Activated T-helper 1 cell treated with anti-CD3 and anti-CD28 coated beads, Interleukin-12 subunit alpha, Interleukin-12 subunit beta, Interleukin-2, Interleukin-4 antibody, amounts not matched to agents 30 ng/mL and 10 ng/mL and 1 ng/mL, durations not matched to agents 14 hours and 24 hours and 36 hours (primary cell): ENCODE measurements at places on chromosomes 11 and 22. TPM values are rescaled to one million over a fixed set of nuclear protein-coding genes. Genes with fewer than 3 reads are reported as not detected.
A peak's percentile ranks its signal among the peaks of the same experiment; 100 is the strongest.

DNA sequence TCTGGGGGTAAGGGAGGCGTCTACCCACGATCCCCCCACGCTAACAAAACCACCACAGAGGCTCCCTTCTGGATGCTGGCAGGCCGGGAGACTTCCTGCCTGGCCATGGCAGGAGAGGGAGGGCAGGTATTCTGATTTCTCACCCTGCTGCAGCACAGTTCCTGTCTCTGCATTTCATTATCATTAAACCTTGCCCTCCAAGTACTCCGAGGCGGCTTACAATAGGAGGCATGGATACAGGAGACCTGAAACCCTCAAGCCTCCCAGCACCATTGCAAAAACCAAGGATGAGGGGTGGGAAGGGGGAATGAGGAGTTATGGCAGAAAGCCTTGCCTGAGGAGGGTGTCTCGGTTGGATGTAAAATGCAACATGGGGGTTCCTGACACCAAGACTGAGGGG is 44.1 kb upstream of the MN1 start:
- no peak overlapping the region for H3K4me3 ChIP-seq
- H3K27ac ChIP-seq, result no peak overlapping the region
- peaks cover 28% of the 10 kb centered on the region for H3K36me3 ChIP-seq
- peaks cover 6% of the 10 kb centered on the region for H3K4me1 ChIP-seq

- no peaks in the 10 kb centered on the region for H3K27me3 ChIP-seq
- H3K4me1 ChIP-seq, result peaks cover 18% of the 10 kb centered on the region
- peaks cover 31% of the 10 kb centered on the region for H3K36me3 ChIP-seq
- peak overlapping the region; percentile 100 for H3K27ac ChIP-seq
- peak overlapping the region; percentile 95 for H3K4me3 ChIP-seq
Measured at GRCh38 chr11:112025707-112026106, 499 bp downstream of the DLAT start.

DNA sequence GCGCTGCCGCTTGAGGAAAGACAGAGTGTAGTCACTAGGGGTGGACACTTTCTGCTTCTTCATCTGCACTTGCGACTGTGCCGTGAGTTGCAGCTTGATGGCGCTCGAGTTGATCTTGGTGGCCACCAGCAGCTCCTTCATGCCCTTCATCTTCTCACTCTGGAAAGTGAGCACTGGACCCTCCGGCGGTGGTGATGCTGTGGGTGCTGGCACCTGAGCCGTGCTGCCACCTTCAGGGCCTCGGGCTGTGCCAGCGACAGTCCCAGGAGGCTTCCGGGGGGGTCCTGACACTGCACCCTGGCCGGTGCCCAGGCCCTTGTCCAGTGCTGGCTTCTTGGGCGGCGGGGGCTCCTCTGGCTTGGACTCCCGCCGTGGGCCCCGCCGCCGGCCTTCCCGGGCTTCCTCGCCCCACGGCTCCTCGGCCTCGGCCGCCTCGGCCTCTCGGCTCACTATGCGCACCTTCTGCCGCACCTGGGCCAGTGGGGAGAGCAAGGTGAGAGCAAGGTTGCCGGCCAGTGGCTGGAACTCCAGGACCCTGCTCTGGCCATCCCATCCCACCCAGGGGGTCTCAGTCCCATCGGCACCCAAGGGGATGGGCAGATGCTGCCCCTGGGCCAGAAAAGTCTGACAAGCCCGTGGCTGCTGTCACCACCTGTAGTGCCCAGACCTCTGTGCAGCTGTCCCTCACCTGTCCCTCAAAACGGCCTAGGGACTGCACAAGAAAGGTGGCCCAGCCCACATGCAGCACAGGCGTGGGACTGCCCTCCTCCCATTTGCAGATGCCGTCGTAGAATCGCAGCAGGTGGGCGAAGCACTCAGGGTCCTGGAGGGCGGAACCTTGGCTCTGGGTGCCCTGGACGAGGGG is 1.6 kb upstream of the MAP4K2 start:
- no peak for DNase-seq
- peaks cover 26% of the 10 kb centered on the region for H3K4me1 ChIP-seq
- no peaks in the 10 kb centered on the region for H3K27me3 ChIP-seq
- peaks cover 18% of the 10 kb centered on the region for H3K36me3 ChIP-seq
- H3K4me3 ChIP-seq, result peak overlapping the region; percentile 88
- H3K27ac ChIP-seq, result no peak overlapping the region

DNA sequence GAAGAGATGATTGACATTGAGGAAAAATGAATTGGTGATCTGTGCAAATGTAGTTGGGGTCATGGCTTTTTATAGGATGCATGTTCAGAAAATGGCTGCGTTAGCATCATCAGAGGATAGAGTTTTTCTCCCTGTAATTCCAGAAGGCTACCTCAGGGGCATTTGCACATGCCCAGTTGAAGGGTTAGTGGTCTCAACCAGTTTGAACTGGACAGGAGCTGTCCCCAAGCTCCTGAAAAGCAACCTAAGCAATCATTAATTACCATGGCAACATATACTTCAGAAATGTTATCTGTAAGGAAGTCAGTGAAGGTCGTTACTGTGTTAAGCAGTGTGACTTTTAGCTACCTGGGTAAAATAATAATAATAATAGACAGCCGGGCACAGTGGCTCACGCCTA is 29.3 kb downstream of the TUG1 start:
- no peaks in the 10 kb centered on the region for H3K4me1 ChIP-seq
- no peaks in the 10 kb centered on the region for H3K36me3 ChIP-seq
- peaks cover 7% of the 10 kb centered on the region for H3K27me3 ChIP-seq

DNA sequence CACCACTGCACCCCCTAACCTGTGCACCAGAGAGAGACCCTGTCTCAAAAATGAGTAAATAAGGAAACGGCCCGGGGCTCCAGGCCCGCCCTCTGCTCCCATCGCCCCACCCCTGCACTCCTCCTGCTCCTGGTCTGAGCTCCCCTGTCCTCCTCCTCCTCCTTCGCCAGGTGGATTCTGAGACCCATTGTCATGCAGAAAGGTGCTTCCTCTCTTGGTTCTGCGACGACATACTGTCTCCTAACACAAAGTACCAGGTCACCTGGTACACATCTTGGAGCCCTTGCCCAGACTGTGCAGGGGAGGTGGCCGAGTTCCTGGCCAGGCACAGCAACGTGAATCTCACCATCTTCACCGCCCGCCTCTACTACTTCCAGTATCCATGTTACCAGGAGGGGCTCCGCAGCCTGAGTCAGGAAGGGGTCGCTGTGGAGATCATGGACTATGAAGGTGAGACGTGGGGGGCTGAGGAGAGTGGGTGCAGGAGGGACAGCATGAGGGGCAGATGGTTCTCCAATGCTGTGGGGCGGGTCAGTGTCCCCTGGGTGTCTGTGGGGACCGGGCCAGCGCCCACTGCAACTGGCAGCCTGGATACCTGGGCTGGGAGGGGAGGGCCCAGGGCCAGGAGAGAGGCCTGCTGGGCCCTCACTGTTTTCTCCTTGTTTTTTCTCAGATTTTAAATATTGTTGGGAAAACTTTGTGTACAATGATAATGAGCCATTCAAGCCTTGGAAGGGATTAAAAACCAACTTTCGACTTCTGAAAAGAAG is 3.1 kb upstream of the APOBEC3D start:
- DNase-seq, result no peak
- peaks cover 37% of the 10 kb centered on the region for H3K4me1 ChIP-seq
- peaks cover 17% of the 10 kb centered on the region for H3K36me3 ChIP-seq
- peak overlapping the region; percentile 55 for H3K27ac ChIP-seq
- peak overlapping the region; percentile 64 for H3K4me3 ChIP-seq
- no peaks in the 10 kb centered on the region for H3K27me3 ChIP-seq

DNA sequence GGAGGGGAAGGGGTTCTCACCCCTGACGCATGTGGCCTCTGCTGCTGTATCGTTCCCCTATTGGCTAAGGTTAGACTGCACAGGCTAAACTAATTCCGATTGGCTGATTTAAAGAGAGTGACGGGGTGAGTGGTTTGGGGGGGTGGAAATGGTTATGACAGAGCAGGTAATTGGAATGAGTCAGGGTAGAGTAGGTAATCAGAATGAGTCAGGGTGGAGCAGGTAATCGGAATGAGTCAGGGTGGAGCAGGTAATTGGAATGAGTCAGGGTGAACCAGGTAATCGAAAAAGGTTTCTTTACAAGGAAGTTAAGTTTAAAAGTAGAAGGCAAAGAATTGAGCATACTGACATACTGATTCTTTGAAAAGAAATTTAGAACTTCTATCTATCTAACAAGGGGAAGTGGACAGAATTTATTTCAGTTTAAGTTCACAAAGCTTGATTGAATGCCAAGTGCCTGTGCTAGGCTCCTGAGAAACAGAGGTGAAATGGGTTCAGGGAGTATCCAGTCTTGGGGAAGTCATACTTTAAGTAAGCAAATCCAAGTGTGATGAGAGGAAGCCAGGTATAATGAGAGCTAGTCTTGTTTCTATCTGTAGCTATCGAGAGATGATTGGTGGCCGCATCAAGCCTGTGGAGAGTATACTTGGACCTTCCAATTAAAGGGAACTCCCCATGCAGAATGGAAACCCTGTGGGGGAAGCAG is 58.0 kb downstream of the C11orf91 start:
- no peak overlapping the region for H3K4me3 ChIP-seq
- no peaks in the 10 kb centered on the region for H3K36me3 ChIP-seq
- no peak overlapping the region for H3K27ac ChIP-seq
- peaks cover 3% of the 10 kb centered on the region for H3K27me3 ChIP-seq
- H3K4me1 ChIP-seq, result no peaks in the 10 kb centered on the region

- no peaks in the 10 kb centered on the region for H3K36me3 ChIP-seq
- H3K27me3 ChIP-seq, result peaks cover 46% of the 10 kb centered on the region
- H3K27ac ChIP-seq, result peak within 1 kb of the TSS; percentile 26
- peak within 1 kb of the TSS; percentile 57 for H3K4me3 ChIP-seq
- H3K4me1 ChIP-seq, result peaks cover 7% of the 10 kb centered on the region
Measured at GRCh38 chr22:39994566-39995392, at the start of gene FAM83F. Gene FAM83F (plus strand): TSS chr22:39994954. CDS start chr22:39995043, 89 bp downstream.

GRCh38 chr11:64096835-64097234 is 61.1 kb downstream of the FLRT1 start:
- H3K27me3 ChIP-seq, result no peaks in the 10 kb centered on the region
- DNase-seq, result no peak
- no peaks in the 10 kb centered on the region for H3K4me1 ChIP-seq
- H3K4me3 ChIP-seq, result no peak overlapping the region

- H3K27me3 ChIP-seq, result peaks cover 12% of the 10 kb centered on the region
- peaks cover 45% of the 10 kb centered on the region for H3K4me1 ChIP-seq
- H3K36me3 ChIP-seq, result peaks cover 8% of the 10 kb centered on the region
- H3K4me3 ChIP-seq, result peak overlapping the region; percentile 85
- no peak for DNase-seq
Measured at GRCh38 chr11:8910649-8911026, 351 bp upstream of the AKIP1 start.

DNA sequence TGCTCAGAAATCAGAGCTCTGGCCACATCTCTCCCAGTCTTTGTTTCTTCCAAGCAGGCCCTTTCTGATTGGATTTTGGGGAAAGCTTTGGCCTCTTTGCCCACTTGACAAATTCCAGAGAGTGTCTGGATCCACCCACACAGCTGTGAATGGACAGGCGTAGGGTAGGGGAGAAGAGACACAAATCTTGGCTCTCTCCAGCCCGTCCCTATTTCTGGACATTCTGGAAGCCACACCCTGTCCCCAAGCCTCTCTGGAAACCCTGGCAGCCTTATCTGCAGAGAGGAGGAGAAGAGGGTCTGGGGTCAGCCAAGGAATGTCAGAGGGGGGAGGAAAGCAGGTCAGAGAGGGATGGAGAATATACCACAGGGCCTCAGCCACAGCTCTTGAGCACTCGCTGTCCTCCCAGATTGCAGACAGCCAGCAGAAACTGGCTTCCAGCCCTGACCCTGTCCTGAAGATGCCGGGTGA is 59.5 kb upstream of the WNT11 start:
- DNase-seq, result no peak
- no peak overlapping the region for H3K27ac ChIP-seq
- H3K27me3 ChIP-seq, result peaks cover 14% of the 10 kb centered on the region
- H3K36me3 ChIP-seq, result no peaks in the 10 kb centered on the region
- H3K4me1 ChIP-seq, result no peaks in the 10 kb centered on the region

GRCh38 chr11:9747828-9748227 is 84.0 kb downstream of the SWAP70 start:
- peaks cover 3% of the 10 kb centered on the region for H3K36me3 ChIP-seq
- H3K4me3 ChIP-seq, result no peak overlapping the region
- peaks cover 29% of the 10 kb centered on the region for H3K4me1 ChIP-seq
- no peak overlapping the region for H3K27ac ChIP-seq

DNA sequence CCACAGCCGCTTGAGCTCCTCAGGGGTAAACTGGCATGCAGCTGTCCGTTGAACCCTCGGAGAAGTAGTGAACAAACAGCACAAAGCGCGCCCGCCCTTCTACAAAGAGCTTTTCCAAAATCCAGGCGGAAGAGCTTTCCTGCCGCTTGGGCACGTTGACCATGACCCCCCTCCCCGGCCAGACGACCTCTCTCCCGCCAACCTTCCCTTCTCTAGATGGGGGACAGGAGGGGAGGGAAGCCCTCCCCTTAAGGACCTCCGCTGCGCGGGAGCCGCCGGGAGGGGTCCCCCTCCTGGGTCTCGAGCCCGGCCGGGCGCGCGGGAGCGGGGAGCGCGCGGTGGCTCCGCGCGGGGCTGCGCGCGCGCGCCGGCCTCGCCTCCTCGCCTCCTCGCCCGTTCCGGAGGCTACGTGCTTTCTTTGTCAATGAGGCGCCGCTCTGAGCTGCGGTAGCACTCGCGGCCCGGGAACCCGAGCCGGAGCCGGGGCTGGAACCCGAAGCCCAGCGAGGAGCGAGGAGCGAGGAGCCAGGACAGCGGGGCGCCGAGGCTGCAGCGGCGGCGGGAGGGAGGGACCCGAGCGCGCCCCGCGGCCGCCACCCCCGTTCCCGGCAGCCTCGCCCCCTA is 118.6 kb downstream of the HIPK3 start:
- no peaks in the 10 kb centered on the region for H3K4me1 ChIP-seq
- no peak for DNase-seq
- no peak within 1 kb of the TSS for H3K4me3 ChIP-seq
- H3K27me3 ChIP-seq, result peaks cover 41% of the 10 kb centered on the region
- H3K36me3 ChIP-seq, result no peaks in the 10 kb centered on the region

GRCh38 chr11:95175818-95176380 is 55.1 kb downstream of the SESN3 start:
- no peaks in the 10 kb centered on the region for H3K4me1 ChIP-seq
- no peaks in the 10 kb centered on the region for H3K27me3 ChIP-seq
- H3K4me3 ChIP-seq, result no peak overlapping the region

DNA sequence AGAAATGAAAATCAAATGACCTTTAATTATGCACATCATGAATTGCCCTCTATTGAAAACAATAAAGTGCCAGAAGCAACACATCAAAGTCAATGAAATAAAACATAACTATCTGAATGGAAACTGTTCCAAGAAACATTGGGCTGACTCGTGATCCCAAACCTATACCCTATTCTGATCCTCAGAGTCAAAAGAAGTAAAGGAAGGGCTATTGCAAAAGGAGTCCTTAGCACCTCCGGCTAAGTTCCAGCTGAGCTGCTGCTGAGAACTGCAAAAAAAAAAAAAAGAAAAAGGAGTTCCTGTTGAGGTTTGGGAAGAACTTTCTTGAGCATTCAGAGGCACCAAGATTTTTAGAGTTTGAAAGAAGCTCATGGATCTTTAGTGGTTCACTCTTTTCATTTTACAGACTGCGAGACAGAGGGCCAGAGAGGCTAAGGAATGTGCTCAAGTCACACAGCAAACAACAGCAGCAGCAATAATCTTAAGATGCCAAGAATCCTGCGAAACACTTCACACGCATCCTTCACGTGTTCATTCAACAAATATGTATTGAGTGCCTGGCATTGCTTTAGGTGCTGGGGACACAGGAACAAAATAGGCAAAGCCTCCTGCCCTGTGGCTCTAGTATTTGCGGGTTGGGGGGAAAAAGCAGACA is 841 bp upstream of the TMPRSS13 start:
- peaks cover 58% of the 10 kb centered on the region for H3K4me1 ChIP-seq
- H3K4me3 ChIP-seq, result peak overlapping the region; percentile 5
- no peak for DNase-seq
- H3K36me3 ChIP-seq, result peaks cover 2% of the 10 kb centered on the region
- H3K27ac ChIP-seq, result peak overlapping the region; percentile 87
- peaks cover 9% of the 10 kb centered on the region for H3K27me3 ChIP-seq

PTS gene
- total RNA-seq, result 28.9 and 35.0 TPM in 2 replicates

TAGLN gene
- 2.9 and 4.6 TPM in 2 replicates for total RNA-seq

OR2D2 gene
- total RNA-seq, result 0.34 and 0.56 TPM in 2 replicates

RFPL3 gene
- total RNA-seq, result not detected in 2 replicates

NOX4 gene
- not detected in 2 replicates for total RNA-seq

GPR83 gene
- 0.15 TPM in 1 of 2 replicates, not detected in the other for total RNA-seq
